Progenitor cell of endocrine pancreas (in vitro differentiated cells): ENCODE measurements at places on chromosomes 11 and 22. TPM values are rescaled to one million over a fixed set of nuclear protein-coding genes. Genes with fewer than 3 reads are reported as not detected.
A peak's percentile ranks its signal among the peaks of the same experiment; 100 is the strongest.

The SRRD gene
- total RNA-seq: 23.2 and 25.4 TPM in 2 replicates

The GPR137 gene
- 46.7 and 56.5 TPM in 2 replicates for total RNA-seq

The CNTF gene
- 3.9 and 4.3 TPM in 2 replicates for total RNA-seq

DNA sequence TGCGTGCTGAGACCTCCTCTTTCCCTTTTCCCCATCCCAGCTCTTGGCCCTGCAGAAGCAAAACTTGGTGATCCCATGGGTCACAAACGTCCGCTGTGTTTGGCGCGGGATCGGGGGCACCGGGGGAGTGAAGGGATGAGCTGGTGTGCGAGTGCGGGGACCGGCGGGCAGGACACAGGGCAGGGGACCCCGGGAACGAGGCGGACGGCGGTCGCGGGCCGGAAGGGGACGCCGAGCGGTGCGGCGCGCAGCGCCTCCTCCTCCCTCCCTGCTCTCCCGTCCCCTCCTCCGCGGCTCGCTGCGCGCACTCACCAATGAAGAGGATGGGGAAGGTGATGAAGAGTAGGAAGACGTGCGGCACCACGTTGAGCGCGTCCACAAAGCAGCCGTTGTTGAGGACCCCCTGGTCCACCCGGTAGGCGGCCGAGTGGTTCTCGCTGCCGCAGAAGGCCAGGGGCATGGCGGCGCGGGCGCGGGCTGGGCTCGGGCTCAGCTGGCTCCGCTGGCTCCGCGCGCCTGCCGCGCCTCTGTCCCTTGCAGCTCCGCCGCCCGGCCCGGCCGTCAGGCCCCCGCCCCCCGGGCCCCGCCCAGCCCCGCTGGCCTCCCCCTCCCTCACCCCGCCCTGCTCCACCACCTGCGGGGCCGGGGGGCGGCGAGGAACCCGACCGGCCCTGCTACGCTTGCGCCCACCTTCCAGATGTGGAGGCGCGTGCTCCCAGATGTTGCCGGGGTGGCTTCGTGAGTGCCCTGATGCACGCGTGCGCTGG, at the start of gene ABCC8:
ABCC8 (minus strand) TSS at position 529 of the 767 bp plus-strand sequence; CDS start at position 460, 69 bp downstream.
- DNase-seq: peak; percentile 19
